ENCODE measurements at places on chromosomes 1 and 21.

DNA sequence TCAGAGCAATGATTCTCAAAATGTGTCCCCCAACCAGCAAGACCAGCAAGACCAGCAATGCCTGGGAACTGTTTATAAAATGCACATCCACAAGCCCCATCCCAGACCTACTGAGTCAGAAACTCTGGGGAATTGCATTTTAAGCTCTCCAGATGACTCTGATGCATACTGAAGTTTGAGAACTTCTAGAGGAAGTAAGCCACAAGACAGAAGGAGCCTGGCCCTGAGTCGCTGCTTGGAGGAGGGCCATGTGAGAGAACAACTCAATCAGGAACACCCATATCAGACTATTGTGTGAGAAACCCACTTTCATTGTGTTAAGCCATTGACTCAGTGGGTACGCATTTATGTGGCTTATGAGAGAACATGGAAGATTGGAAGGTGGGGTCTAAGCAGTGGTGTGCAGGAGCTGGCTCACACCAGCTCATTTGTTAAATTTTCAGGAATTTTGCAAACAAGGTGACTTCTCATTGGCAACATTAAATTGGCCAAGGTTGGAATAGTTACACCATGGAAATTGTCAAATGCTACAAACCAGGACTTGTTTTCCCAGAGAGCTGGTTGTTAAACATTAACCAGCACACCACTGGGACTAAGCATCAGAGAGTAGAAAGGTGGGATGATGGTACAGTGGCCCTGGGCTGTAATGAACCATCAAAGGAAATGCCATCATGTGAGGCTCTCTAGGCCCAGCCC is 38.9 kb downstream of the ATP1A1 start:
- no peak for DNase-seq

- DNase-seq, result no peak
These were observed 28.2 kb downstream of the NFIA start for GRCh38 chr1:61110554-61110953.

DNA sequence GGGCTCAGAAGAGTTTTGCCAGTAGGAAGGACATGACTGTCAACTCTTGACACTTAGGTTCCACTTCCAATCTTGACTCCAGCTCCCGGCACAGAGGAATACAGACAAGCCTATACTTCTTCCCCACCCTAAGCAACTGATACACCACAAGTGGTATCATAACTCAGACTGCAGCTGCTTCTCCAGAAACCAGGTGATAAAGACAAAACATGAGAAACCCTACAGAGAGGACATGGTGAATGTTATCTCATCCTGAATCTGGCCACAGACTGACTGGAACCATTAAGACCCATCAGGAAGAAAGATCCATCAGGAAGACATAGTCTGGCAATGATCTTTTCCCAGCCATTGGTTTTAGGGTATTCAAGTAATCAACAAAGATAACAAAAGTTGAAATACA is 13.8 kb downstream of the PAXBP1 start:
- DNase-seq, result no peak

GRCh38 chr1:187477103-187477502 is 648.4 kb downstream of the PLA2G4A start:
- no peak for DNase-seq

- no peak for DNase-seq
These were observed 588.3 kb upstream of the USP24 start for GRCh38 chr1:55803429-55803828.

- DNase-seq, result peak; percentile 96
These were observed at the start of gene WASF2 for GRCh38 chr1:27489973-27490741. WASF2 (minus strand) TSS chr1:27490167; CDS start chr1:27428890, 61,277 bp downstream.

- DNase-seq, result no peak
These were observed 220.8 kb downstream of the NRIP1 start for GRCh38 chr21:14844001-14844400.

GRCh38 chr1:72433591-72433990 is 151.3 kb upstream of the NEGR1 start:
- DNase-seq, result no peak

DNA sequence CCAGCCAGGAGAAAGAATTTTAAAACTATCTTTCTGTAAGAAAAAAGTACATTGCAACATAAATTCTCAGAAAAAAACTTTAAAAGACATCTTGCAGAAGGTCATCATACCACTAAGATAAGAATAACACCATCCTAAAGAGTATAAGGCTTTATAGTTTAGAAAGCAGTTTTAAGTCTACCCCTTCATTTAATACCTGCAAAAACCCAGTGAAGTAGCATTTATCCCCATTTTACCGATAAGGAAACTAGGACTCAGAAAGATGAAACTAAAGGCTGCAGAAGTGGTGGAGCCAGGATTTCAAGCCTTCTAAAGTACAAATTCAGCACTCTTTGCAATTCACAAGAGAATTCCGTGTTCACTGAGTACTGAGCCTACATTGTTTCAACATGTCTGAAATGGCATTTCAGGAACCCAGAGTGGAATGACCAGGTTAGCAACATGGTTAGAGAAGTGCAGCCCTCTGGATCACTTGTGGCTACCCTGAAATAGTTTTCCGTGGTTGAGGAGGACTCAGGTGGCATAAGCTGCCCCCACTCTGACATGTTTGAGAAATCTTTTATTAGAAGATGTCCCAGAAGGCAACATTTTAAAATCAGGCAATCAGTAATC is 6.7 kb downstream of the MYCL start:
- DNase-seq, result no peak

DNA sequence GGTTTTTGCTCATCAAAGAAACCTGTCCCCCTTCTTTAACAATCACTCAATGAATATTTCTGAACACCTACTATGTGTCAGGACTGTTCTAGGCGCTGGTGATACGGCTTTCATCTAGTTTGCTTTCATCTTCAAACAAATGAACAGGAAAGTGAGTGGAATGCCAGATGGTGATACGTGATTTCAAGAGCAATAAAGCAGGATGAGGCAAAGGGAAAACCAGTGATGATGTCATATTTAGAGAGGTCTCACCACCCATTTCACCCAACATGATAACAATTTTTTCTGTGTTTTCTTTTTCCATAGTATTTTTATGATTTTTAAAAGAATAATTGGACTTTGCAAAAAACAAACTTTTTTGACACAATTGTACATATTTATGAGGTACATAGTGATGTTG is 11.3 kb upstream of the SLC6A17 start:
- DNase-seq, result no peak

DNA sequence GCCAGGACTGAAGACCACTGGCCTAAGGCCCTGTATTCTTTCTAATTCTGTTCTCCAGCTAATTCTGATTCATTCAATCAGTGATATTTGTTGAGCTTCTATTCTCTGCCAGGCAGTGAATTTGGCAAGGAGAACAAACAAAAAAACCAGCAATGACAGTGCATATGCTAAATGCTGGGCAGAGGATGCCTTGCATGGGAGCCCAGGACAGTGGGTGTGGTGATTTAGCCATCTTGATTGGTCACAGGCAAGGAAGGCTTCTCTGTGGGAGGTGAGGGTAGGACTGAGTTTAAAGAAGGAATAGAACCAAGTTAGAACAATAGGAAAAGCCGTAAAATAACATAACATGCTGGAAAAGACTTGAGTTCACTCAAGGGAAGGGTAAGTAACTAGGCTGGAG is 9.2 kb upstream of the CPT2 start:
- DNase-seq, result no peak

DNA sequence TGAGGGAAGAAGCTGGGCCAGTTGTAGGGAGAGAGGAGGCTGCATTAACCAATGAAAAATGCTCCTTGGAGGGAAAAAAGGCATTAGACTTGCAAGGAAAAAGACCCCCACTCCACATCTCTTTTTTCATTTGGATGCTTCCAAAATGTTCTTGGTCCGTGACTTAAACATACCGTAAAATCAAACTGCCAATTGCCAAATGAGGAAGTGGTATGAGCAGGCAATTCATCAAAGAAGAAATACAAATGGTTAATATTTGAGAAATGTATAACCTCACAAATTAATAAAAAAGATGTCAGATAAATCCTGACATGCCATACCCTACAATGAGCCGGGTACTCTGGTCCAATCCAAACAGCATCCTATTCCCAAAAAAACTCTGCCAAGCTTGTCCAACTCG is 30.6 kb downstream of the KANK4 start:
- no peak for DNase-seq

- no peak for DNase-seq
These were observed 30.8 kb downstream of the ADAMTS1 start for GRCh38 chr21:26814386-26814785.

- no peak for DNase-seq
These were observed 30.1 kb downstream of the PRDM15 start for GRCh38 chr21:41848958-41849580.

GRCh38 chr1:20151906-20152598 is 12.9 kb downstream of the PLA2G2F start:
- peak; percentile 72 for DNase-seq

GRCh38 chr1:232718928-232719927 is 86.0 kb upstream of the MAP10 start:
- DNase-seq, result no peak

DNA sequence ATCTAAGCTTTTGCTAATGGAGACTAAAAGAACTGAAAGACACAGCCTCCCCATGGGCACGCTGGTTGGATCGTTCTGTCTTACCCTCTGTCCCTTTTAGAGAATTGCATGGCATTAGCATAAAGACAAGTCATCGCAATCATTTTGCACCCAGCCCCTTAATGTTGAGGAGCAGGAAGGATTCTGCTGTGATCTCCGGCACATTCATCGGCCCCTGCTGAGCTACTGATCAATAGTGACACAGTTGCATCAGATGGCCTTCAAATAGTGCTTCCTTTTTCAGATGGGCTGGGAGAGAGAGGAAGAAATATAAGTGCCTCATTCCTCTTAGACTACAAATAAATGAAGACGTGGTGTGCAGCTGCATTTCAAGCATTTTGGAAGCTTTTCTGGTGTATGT is 75.4 kb downstream of the NOS1AP start:
- DNase-seq, result no peak

- DNase-seq, result no peak
These were observed 209.0 kb upstream of the HOOK1 start for GRCh38 chr1:59605761-59606160.

- no peak for DNase-seq
These were observed 2.1 kb downstream of the TRIM67 start for GRCh38 chr1:231163830-231164427.

DNA sequence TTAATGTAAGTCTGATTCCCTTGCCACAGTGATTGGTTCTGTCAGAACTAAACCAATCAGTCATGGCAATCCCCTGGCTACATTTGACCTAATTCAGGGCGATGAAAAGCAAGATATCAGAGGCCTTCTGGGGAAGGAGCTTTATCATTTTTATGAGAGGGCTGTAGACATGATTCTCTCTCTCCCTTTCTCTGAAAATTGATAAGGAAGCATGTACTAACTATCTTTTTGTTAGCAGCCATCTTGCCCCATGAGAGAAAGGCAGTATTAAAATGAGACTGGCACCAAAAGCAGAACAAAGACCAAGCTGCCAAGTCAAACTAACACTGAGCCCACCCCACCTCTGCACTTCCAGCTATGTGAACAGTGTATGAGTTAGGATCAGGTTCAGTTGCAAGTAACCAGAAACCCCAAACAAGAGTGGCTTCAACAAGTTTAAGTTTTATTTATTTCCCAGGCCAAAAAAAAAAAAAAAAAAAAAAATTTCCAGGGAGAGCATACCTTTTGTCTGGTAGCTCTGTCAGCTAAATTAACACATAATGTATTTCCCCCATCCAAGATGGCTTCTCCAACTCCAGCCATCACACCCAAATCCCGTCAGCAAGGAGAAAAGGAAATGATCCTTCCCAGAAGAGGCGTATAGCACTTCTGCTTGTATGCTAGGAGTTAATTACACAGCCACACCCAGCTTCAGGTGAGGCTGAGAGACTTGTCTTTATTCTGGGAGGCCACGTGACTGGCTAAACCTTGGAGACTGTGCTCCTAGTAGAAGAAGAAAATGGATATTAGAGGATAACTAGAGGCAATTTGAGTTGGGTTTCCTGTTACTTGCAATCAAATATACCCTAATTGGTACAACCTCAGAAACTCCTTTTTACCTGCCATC is 105.8 kb upstream of the RALGPS2 start:
- DNase-seq, result no peak

DNA sequence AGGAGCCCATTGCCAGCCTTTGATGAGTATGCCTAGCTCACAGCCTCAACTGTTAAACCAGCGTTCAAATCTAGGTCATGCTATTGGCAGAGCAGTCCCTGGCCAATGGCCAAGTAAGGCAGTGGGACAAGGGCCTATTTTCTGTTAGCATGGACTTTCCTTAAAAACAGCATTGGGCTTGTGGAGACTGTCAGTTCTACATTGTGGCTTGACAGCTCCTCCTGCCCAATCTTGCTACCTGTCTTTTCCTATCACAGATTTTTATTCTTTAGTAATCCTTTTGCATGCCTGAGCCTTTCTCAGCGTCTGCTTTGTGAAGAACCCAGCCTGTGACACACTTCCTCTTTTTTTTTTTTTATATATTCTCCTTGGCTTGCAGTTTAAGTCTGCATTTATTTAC is 56.4 kb downstream of the DIP2A start:
- no peak for DNase-seq

- no peak for DNase-seq
These were observed 51.2 kb downstream of the DNTTIP2 start for GRCh38 chr1:93827633-93828366.

- no peak for DNase-seq
These were observed 13.7 kb downstream of the LRRC8B start for GRCh38 chr1:89538361-89538760.

- no peak for DNase-seq
These were observed 118.9 kb downstream of the TOMM20 start for GRCh38 chr1:235009561-235010306.

- DNase-seq, result no peak
These were observed 14.2 kb upstream of the KCNE1 start for GRCh38 chr21:34526241-34526617.

DNA sequence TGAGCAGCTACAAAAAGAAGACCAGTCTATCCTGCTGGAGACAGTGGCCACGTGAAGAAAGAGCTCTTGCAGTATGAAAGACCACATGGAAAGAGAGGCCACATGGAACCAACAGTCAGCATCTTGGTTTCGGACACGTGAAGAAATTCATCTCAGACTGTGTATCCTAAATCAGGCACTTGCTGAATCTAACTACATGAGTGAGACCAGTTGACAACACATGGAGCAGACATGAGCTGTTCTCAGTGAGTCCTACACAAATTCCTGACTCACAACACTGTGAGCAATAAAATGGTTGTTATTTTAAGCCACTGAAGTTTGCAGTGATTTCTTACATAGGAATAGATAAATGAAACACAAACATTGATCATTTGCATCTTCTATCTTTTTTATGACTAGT is 2.4 kb upstream of the TAF1A start:
- no peak for DNase-seq

DNA sequence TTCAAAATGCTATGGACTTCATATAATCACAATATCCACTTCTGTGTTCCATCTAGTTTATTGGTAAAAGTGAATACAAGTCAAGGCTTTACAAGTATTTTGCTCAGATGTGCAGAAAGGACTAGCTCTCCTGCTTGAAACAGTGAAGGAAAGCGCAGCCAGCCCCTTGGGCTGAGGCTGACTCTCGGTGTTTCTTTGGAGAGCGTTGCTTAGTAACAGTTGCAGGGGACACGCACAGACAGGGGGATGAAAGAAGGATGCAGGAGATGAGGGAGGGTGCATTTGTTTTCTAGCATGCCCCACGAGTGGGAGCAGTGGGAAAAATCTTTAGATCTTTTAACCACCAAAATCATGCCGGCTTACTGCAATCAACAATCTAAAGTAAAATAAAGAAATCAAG is 9.1 kb downstream of the PYCR2 start:
- no peak for DNase-seq

- DNase-seq, result no peak
These were observed 15.7 kb downstream of the GPR157 start for GRCh38 chr1:9112961-9113880.

GRCh38 chr1:30808067-30808662 is 50.6 kb upstream of the LAPTM5 start:
- no peak for DNase-seq
